ENCODE measurements at places on chromosomes 2 and 18.

DNA sequence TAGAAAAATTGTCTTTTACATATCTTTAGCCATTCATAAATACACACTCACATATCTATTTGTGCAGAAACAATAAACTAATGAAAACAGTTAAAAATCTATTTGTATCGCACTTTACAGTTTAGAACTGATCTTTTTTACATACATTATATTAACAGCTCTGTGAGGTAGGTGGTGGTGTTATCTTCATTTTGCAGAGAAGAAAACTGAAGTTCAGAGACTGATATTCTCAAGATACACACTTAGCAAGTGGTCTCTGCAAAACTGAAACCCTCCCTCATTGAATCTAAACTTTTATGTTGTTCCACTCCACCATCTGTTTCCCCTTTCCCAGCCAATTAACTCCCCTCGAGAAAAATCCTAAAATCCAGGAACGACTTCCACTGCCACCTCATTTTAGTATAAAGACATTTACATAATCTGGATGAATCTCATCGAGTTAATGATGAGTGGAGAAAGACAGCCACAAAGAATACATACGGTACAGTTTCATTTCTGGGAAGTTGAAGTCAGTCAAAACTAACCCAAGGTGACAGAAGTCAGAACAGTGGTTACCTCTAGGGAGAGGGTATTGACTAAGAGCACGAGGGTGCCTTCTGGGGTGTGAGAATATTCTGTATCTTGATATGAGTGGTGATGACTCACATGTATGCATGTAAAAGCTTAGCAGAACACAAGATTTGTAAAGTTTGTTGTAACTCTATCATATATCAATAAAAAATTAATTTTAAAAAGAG, 524.2 kb upstream of the TCF4 start:
- no peak for DNase-seq

DNA sequence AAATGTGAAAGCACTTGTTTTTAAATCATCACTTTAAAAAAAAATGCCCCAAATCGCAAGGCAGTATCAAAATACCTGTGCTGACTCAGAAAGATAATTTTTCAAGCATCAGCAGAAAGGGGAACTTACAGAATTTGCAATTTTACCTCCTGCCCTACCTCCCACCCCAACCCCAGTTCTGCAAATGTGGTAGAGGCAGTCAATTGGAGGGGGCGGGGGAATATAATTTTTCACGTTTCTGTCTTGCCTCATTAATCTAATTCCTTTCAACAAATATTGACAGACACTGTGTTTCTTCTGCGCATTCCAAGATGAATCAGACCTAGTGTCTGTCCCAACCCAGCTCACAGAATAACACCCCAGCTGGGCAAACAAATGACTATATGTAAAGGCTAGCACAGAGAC, 76.8 kb downstream of the ALPK2 start:
- no peak for DNase-seq

DNA sequence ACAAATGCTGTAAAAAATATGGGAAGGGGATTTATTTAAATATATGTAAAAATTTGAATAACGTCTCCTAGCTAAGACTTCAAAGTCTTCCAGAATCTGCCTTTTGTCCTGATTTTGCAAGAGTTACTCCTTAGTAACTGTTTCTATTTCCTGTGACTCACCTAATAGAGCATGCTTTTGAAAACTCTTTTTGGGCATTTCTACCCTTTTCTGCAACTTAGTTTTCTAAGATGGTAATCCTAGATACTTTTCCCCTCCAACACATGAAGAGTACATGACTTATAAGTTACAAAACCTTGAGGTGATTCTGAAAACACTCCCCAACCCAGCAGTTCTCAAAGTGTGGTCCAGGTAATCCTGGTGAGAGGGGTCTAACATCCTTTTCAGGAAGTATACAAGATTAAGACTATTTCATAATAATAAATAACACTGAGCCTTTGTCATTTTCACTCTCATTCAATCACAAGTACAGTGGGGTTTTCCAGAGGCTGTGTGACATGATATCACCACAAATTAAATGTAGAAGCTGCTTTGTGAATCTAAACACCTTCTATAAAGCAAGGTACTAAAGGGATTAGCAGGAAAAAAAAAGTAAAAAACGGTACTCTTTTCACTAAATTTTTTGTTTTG, 31.9 kb downstream of the PPP4R3B start:
- DNase-seq, result peak; percentile 22

GRCh38 chr18:30862900-30863299, 179.6 kb downstream of the DSC3 start:
- DNase-seq, result no peak

GRCh38 chr2:111161971-111162370, 41.3 kb downstream of the BCL2L11 start:
- DNase-seq, result no peak

DNA sequence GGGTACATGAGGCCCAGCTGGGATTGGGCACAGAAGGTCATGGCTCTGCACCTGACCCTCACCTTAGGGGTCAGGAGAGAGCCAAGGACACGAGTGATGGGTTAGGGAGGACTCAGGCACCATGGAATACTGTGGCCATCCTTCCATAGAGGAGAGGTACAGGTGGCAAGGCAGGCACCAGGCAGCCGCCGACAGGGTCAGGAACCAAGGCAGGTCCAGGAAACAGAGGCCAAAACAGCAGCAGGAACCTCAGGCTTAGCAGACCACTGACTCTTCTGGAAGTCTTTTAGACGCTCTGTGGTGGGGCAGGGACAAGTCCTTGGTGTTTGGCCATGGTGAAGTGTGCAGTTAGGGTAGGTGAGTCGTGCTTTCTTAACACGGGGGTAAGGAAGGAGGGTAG, 128.0 kb downstream of the NEDD4L start:
- no peak for DNase-seq

DNA sequence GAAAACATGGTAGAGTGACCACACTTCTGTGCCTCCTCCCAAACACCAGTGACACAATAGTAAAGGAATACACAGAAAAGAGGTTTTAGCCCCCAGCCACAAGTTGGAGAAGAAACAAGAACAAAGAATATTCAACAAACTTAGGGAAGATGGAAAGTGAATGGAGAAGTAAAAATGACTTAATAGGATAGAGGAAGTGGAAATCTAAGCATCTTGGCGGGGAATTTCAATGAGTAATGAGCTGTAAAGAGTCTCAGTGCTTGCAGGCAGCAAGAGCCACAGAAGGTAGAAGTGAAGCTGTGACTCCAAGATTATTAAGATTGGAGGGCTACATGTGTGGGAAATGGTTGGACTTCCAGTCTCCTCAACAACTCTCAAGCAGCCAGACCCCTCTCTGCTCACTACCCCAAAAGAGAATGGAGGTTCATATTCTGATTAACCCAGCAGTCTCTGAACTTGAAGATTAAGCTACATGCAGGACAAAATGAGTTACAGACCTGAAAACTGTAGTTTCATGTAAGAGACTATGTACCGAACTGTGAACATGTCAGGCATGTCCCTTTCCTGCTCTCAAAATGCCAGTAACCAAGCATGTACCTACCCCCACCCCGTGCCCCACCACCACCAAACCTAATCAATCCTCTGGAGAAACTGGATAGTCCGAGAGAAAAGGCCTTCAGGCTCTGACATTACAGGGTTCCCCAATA, 16.9 kb upstream of the HNRNPLL start:
- no peak for DNase-seq

GRCh38 chr18:31624892-31625640, 33.4 kb downstream of the TTR start:
- DNase-seq, result no peak

DNA sequence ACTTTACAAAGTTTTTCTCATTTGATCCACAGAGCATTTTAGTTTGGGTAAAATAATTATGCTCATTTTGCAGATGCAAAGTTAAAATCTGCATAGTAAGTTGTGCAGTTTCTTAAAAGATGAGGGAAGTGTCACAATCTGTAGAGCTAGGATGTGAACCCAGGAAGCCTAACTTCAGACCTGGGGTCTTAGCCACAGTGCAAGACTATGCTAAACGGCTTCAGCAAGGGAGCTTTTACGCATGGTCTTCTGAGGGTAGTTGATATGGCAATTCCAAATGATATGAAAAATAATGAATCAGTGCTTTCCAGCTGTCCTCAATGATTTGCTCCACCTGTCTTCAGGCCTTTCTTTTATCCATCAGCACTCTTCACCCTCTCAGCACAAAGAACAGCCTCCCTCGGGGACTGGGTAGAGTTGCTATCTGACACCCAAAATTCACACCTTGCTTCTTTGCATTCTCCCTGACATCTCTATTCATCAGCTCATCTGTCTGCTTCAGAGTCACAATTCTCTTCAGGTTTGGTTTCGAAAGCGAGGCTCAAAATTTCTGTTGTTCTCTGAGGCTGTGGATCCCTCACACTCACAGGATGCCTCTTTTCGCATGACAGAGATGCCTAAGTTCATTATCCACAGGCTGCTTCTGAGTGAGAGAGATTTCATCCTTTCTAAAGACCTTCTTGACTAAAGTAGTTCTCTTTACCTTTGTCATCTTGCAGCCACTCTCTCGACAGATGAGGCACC, 302.5 kb downstream of the NRXN1 start:
- no peak for DNase-seq

DNA sequence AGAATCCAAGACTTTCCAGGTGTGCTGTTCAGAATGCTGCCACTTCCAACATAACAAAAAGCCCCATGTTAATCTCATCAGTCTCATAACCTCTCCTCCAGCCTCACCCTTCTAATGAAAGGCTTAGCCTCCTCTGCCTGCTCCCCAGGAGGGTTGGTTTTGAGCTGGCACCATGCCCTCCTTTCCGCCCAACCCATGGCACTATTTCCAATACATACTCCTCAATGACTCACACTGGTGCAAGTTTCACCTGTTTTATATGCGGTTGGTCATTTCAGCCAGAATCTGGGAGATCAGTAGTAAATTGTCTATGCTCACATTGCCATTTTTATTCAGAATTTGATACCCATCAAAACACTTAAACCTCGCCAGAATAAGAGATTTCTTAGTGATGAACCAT, 157.6 kb upstream of the NRP2 start:
- DNase-seq, result no peak

- DNase-seq, result no peak
These were observed 66.3 kb downstream of the EIF5B start for GRCh38 chr2:99403524-99403923.

- no peak for DNase-seq
These were observed 333.0 kb downstream of the CLIP4 start for GRCh38 chr2:29448096-29448688.

GRCh38 chr2:208175840-208176153, 12.4 kb upstream of the CRYGA start:
- DNase-seq, result no peak

DNA sequence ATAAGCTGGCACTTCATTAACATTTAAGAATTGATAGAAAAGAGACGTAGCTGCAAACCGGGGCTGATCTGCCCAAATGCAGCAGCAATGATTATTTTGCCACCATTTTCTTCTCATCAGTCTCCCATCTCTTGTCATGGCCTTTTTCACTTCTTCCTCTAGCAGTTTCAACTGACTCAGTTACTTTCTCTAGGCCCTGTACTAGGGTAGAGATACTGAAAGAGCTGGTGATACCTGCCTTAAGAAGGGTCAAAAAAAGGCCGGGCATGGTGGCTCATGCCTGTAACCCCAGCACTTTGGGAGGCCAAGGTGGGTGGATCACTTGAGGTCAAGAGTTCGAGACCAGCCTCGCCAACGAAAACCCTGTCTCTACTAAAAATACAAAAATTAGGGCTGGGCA, 127.4 kb downstream of the LTBP1 start:
- no peak for DNase-seq

GRCh38 chr18:5238371-5238976, 41.4 kb upstream of the AKAIN1 start:
- DNase-seq, result no peak

GRCh38 chr2:196337208-196337953, 166.0 kb upstream of the STK17B start:
- no peak for DNase-seq

DNA sequence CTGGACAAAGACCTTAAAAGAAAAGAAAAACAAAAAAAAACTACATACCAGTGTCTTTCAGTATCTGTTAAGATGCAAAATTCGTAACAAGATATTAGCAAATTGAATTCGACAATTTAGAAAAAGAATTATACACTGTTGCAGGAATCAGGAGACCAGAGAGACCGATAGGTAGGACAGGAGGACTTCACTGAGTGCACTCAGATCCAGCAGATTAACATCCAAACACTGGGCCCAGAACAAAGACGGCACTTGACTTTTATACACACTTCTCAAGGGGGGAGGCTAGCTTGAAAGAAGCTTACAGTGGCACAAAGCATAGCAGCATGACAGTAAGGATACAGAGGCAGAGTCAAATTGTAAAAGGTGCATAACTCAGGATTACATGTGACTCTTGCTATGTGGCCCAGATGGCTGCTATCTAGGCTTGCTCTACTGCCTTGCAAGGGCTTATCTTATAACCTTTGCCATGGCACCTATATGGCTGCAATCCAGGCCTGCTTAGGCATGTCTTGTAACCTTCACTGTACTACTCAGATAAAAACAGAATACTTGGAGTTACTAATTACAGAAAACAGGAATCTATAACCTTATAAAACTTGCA, 507.3 kb upstream of the LRRTM4 start:
- DNase-seq, result no peak

DNA sequence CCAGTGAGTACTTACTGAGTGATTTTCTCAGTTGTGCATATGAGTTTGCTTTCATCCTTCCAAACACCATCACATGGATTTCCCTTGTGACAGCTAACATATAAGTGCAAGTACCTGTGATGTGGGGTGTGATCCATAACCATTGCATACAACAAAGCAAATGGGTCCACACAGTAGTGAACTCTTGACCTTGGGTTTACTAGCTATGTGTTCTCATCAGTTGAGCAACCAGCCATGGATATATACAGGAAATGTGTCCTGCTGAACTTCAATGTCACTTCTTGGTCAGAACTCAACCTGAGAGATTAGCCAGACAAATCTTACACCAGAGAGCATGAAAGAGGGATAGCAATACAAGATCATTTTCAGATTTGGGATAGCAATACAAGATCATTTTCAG, 420.9 kb upstream of the KCNH7 start:
- DNase-seq, result no peak

Measured in glomerular endothelial cell (primary cell).